Kidney epithelial cell (primary cell): ENCODE measurements at places on chromosomes 13 and 19.

- DNase-seq: no peak
Observed at GRCh38 chr19:6852001-6852400, 35.4 kb upstream of the ADGRE1 start.

GRCh38 chr13:31923134-31923763 lies 108.3 kb upstream of the FRY start:
- no peak for DNase-seq

DNA sequence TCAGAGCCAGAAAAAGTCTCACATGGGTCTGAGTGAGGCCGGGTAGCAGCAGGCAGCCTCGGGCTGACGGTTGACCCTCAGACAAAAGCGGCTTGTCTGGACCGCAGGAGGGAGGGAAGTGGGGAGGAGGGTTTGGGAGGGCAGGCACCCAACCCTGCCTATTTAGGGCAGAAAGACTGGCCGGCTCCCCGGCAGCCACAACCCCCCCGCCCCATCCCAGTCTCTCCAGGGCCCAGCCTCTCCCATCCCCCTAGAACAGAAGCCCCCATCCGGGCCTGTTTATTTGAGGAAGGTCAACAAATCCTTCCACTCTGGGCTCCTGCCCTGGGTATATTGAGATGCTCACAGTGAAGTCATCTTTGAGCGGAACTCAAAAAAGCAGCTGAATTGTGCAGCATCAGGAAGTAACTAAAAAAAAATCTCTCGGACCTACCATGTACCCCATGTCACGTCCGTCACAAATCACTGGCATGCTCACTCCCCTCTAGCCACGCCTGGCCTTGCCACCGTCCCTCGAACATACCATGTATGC lies 6.3 kb downstream of the DACT3 start:
- DNase-seq: no peak

GRCh38 chr19:7916955-7917266 lies 2.3 kb downstream of the TGFBR3L start:
- DNase-seq: no peak
